Naive thymus-derived CD8-positive, alpha-beta T cell (primary cell): ENCODE measurements at places on chromosomes 1 and 21.

DNA sequence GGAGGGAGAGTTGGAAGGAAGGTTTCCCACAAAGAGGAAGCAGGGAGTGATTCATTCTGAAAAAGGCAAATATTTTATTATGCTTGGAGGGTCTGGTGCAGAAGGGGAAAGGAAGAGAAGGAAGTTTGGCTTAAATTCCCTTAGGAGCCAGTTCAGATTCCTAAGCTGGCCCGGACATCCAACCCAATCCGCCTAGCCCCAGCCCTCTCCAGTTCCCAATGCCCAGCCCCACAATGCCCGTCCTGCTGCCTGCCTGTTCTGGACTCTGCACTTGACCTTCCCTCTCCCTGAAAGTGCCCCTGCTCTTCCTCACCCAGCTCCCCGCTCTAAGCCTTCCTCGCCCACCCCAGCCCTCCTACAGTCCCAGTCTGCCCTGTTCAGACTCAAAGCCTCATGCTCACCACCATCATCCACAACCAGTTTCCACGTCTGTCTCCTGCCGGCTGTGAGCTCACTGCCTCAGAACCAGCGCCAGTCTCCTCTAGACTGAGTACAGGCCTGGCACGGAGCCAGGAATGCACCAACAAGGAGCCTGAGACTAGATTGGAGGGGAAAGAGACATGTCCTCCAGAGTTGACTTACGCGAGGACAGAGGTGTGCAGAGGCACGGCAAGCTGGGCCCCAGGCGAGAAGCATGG, 18.9 kb downstream of the CAPN2 start:
- DNase-seq: no peak

GRCh38 chr1:11875094-11875493, 16.3 kb upstream of the NPPB start:
- DNase-seq: no peak

DNA sequence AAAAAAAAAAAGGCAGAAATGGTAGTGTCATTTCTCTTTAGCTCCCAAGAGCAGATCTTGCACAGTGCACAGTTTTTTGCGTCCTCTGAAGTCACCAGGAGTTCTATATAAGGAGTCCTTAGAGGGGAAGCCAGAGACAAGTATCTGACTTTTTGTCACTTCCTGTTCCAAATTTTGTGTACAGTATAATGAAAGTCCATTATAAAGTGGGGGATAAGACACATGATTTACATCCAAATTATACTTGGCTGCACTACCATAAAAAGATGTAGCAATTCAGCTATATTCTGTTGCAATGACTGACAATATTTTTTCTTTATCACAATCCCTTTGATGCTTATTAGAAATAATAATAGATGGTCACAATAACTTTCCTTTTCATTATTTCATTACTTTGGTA, 1276.9 kb upstream of the ADGRL2 start:
- no peak for DNase-seq

GRCh38 chr1:183227422-183228346, 41.6 kb downstream of the LAMC2 start:
- no peak for DNase-seq

- no peak for DNase-seq
Measured at GRCh38 chr21:37281993-37282392, 14.9 kb upstream of the VPS26C start.

DNA sequence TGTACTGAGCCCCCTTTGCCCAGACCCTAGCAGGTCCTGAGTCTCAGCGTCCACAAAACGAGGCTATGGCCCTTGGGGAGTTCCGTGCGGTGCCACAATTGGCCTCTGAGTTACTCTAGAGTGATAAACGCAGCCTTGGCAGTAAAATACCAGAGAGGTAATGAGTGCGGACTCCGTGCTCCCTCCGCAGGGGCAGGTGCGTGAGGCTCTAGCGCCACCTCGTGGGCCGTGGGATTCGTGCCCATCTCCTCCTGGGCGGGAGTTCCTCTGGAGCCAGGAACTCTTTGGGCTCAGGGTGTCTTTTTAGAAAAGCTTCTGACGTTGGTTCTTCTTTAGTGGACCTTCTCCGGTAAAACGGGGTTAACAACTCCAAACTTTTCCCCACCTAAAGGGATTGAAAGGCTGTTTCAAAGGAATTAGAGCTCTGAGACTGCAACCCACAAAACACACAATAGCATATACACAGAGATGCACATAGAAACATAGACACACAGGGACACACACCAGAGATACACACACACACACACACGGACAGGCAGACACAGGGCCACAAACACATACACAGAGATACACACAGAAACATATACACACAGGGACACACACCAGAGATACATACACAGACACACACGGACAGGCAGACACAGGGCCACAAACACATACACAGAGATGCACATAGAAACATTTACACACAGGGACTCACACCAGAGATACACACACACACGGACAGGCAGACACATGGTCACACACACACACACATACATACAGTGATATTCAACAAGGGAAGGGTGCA, 99.4 kb downstream of the KCNJ15 start:
- DNase-seq: peak; percentile 47

DNA sequence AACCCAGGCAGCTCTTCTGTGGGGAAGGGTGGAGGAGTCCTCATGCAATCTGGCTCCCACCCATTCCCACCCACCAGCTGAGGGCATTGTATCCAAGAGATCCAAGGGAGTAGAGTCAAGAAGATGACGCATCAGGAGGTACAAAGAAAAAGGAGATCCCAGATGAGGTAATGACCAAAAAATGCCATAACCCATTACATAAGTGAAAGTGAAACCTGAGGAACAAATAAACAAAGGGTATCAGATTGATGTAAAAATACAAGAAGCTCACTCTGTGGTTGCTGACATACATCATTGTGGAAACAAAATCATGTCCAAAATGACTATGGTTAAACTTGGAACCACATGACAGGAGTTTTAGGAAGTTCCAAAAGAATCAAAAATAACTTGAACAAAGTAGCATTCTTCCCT, 42.5 kb downstream of the CCN1 start:
- DNase-seq: no peak

GRCh38 chr1:54396261-54396933, 9.8 kb downstream of the SSBP3 start:
- no peak for DNase-seq

DNA sequence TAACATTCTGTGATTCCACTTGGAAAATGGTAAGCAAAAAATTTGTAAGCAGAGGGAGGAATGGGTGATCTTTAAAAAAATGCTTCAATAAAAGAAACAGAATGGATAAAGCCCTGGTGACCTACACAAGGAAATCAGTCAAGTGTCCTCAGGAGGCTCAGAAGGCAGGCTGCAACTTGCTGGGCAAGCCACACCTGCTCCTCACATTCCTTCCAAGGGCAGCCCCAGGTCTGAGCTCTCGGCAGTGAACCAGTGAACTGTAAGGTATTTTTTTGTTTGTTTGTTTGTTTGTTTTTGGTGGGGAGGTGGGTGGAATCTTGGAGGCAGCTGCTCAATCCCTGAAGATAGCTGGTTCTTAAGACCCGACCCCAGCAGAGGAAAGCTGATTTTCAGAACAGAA, 4.4 kb downstream of the TACSTD2 start:
- DNase-seq: no peak
